ENCODE measurements at places on chromosomes 7 and 10.

DNA sequence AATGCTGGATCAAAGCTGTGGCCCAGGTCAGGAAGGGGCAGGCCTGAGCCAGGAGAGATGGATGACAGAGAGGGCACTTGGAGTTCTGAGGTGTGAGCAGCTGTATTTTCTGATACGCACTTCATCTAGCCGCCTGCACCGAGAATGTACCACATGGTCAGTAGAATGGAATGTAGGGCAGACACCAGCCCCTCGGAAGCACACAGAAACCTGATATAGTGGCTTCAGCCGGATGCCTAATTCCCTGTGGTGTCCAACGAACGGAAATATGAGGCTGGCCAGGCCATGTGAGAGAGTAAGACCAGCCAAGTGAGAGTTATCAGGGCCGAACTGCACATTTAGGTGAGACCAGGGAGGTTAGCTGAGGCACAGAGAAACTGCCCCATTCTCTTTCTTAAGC, 46.7 kb upstream of the PLCE1 start:
- no peak for DNase-seq

GRCh38 chr7:83702446-83702845, 53.5 kb upstream of the SEMA3E start:
- no peak for DNase-seq

DNA sequence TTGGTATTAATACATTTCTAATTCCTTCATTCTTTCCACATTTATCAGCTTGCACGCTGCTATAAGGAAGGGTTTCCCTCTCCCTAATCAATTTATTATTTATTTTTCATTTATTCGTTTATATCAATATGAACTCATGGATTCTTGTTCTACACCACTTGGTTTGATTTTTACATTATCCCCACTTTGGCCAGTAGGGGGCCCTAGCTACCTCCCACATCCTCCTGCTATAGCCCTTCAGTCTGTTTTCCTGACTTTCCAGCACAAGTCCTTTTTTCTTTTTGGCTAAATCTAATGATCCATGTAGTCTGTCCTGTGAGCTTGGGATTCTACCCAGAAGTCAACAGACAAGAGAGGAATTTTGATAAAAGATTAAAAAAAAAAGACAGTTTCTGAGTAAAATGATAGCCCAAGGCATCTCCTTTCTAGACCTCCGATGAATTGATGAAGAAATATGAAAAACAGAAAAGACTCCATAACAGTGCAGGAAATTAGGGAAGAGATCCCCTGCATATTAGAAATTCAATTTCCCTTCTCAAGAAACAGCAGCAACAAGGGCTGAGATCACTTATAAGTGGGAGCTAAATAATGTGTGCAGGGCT, 47.7 kb downstream of the LYZL2 start:
- DNase-seq = no peak

DNA sequence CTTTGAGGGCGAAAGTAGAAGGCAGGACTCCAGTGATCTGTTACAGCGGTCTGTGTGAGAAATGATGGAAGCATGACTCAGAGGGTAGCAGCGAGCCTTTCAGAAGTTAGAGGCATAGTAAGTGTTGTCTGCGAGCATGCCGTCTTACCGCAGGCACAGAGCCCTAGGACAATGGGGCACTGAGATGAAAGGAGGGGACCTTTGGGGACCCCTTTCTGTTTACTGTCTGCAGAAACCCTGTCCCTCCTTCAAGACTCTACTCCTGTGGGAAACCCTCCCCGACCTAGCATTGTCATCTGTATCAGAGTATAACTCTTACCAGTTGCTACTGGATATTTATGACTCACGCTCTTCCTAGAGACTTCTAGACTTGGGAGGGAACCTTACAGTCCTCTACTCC, 87.2 kb upstream of the AGK start:
- no peak for DNase-seq

DNA sequence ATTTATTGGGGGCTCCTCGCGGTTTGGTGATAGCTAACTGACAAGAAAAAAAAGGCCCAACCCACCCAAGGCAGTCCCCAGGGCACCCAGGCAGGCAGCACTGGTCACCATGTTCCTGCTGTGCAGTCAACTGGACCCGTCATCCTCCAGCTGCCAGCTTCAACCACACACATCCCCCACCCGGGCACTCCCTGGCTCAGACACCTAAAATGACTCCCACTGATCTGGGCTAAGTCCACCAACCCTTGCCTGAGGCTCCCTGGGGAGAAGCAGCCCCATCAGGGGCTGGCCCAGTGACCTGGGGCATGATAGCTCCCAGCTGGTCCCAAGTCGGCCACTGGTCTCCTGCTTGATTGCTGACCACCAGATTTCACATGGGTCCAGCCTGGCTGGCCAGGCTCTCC, 161.8 kb downstream of the NRF1 start:
- DNase-seq = no peak

GRCh38 chr7:17580856-17581255, 282.4 kb downstream of the AHR start:
- DNase-seq = no peak

- DNase-seq = no peak
Observed at GRCh38 chr7:20201380-20201779, 15.8 kb downstream of the MACC1 start.

DNA sequence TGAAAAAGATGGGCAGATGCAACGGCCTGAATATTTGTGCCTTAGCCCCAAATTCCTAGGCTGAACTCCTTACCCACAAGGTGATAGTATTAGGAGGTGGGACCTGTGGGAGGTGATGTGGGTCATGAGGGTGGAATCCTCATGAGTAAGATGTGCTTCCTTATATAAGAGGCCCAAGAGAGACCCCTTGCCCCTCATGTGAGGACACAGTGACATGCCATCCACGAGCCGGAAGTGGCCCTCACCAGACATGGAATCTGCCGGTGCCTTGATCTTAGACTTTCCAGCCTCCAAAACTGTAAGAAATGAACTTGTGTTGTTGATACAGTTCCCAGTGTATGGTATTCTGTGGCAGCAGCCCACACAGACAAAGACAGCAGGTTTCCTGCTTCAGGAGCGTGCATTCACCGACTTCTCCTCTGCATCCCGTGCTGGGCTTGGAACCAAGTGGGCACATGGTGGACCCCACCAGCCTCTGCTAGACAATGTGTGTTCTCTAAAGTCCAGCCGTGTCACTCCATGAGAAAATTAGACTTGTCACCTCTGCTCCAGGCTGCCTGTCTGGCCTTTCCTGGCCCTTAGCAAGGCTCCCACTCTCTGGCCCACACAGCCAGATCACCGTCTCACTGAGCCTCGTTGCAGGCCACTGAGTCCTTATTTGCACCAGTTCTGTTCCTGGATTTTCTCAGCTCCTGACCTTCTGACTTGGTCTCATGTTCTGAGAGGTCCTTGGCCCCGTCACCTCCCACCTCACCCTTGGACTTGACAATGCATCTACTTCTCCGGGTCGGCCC, 52.9 kb upstream of the CACUL1 start:
- DNase-seq = no peak

DNA sequence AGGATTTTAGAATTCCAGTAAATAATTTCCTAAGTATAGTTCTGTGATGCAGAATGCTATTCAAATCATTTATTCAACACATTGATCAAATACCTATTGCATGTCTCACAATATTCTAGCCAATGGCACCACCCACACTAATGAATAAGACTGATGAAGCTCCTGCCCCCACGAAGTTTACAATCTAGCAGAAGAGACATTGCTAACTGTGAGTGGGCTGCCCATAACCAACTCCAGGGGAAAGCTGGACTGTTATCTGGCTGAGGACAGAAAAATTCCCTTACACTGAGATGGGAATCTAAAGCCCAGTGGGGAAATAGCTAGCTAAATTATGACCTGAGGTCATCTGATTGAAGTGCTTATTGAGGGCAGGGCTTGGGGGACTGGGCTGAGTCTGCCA, 128.8 kb upstream of the LYZL2 start:
- DNase-seq = no peak

GRCh38 chr10:113415246-113415645, 137.6 kb upstream of the HABP2 start:
- DNase-seq = no peak

- DNase-seq = no peak
Observed at GRCh38 chr7:1966631-1967200, 266.0 kb downstream of the MAD1L1 start.

DNA sequence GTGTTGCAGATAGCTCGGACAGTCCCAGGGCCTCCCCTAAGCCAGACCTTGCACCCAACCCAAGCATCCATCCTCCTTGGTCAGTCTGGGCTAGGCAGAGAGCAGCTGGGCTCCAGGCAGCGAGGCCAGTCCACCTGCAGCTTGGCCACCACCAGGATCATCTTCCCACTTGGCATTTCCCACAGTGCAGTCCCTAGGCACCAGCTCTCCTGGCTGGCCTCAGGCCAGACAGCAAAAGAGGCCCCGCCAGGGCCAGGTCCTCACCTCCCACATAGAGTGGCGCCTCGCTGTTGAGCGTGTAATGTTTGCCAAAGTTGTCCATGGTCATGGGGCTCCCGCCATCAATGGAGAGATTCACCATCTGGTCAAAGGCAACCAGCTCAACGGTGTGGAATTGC, 171.7 kb downstream of the LCOR start:
- no peak for DNase-seq

GRCh38 chr7:20354610-20355528, 24.2 kb downstream of the ITGB8 start:
- DNase-seq = no peak

- DNase-seq = no peak
Observed at GRCh38 chr10:70492786-70493659, 14.5 kb downstream of the PALD1 start.

GRCh38 chr10:8183241-8183704, 128.8 kb downstream of the GATA3 start:
- no peak for DNase-seq

DNA sequence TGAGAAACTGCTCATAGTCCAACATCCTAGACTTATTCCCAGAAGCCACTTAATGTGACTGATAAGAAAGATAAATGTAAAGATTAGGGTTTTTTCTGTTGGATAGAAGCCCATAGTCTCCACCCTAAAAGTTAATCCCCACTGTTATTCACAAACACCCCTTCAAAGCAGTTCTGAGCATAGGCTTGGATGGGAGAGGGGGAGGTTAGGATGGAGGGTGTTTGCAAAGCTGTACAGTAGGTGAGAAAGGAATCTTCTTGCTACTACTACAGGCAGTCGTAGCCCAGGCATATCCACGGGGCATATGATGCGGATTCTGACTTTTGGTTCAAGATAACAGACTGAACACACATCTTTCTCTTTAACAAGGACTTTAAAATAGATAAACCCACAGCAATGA, 535.9 kb downstream of the PHTF2 start:
- no peak for DNase-seq

DNA sequence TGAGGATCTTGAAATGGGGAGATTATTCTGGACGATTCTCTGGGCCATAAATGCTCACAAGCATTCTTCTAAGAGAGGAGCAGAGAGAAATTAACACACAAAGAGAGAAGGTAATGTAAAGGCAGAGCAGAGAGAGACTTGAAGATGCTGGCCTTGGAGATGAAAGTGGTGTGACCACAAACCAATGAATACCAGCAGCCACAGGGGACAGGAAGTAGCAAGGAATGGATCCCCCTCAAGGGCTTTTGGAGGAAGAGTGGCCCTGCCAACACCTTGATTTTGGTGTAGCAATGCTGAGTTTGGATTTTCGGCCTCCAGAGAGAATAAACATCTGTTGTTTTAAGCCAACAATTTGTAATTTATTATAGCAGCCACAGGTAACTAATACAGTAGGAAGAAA, 1155.6 kb downstream of the TYW1 start:
- no peak for DNase-seq

- DNase-seq = no peak
Observed at GRCh38 chr7:3648276-3648675, 347.2 kb downstream of the SDK1 start.

DNA sequence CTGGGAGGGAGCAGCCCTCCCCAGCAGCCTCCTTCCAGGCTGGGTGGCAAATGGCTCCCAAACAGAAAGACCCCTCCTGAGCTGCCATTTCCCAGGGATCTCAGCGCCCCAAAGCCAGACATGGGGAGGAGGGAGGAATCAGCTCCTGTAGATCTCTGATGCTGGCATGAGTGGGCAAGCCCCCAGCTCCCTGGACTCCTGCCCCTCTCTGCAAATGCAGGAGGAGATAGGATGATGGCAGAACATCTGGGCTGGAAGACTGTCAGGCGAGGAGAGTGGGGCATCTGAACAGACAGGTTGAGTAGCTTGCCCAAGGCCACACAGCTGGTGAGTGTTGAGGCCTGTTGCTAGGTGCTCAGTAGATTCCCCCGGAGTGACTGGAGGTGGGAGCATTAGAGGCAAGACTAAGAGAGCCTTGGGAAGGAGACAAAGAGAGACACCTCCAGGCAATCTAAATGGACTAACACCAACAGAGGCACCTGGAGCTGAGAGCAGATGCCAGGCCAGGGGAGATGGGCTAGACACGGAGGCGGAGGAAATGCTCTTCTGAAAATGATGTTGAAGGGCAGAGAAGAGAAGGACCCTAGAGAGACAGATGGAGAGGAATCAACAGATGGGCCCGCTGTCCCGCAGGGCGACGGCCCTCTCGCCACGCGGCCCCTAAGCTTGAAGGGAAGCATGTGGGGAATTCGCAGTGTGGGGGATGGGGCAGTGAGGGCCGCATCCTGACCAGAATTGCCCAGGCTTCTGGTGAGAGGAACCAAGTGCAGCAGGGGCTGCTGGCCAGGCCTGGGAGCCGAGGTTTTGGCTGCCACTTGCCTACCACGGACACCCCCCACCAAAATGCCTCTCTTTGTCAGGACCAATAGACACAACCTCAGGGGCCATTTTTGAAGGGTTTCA, 84.8 kb upstream of the LRRC4 start:
- no peak for DNase-seq

GRCh38 chr10:85598646-85599045, 767.9 kb downstream of the GRID1 start:
- no peak for DNase-seq

DNA sequence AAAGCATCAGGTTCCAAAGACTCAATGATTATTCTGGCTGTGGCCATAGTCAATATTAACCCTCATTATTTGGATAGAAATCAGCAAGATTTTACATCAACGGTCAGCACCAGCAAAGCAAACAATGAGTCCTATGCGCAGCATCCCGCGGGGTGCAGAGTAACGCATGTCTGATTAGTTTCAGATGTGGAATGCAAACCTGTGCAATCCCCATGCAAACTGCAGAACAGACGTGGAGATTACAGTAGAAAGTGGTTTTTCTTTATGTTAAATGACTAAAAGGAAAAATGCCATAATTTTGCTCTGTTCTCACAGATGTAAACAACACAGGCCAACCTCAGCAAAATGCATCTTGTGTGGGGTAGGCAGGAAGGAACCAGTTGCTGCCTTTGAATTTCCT, 258.1 kb upstream of the GRB10 start:
- DNase-seq = no peak

GRCh38 chr10:119252051-119252465, 44.7 kb downstream of the GRK5 start:
- DNase-seq = no peak

- DNase-seq = no peak
Observed at GRCh38 chr7:38550836-38551235, 80.3 kb downstream of the AMPH start.

- no peak for DNase-seq
Observed at GRCh38 chr7:144720149-144720548, 115.7 kb downstream of the TPK1 start.

GRCh38 chr10:118047157-118047719, 497 bp upstream of the RAB11FIP2 start:
- no peak for DNase-seq

GRCh38 chr7:149022756-149023360, 5.4 kb downstream of the PDIA4 start:
- DNase-seq = no peak
